ENCODE measurements at places on chromosomes 12 and 14.

DNA sequence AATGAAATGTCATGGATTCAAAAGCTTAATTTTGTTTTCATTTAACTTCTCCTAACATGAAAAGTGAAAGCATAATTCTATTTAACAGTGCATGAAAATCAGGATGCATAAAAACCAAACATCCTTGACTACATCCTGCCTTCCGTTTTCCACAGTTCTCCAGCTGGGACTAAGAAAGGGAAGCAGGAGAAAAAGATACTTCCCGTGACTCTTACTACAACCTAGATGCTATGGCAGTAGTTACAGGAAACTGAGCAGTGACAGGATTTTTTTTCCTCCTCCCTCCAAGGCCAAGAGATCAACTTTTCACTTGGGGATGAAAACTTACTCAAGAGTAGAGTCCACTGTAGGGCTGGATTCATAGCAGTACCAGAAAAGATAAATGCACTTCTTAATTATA lies 2.6 kb downstream of the EXOC5 start:
- DNase-seq, result no peak

GRCh38 chr14:73460691-73461127 lies 2.4 kb upstream of the NUMB start:
- no peak for DNase-seq

DNA sequence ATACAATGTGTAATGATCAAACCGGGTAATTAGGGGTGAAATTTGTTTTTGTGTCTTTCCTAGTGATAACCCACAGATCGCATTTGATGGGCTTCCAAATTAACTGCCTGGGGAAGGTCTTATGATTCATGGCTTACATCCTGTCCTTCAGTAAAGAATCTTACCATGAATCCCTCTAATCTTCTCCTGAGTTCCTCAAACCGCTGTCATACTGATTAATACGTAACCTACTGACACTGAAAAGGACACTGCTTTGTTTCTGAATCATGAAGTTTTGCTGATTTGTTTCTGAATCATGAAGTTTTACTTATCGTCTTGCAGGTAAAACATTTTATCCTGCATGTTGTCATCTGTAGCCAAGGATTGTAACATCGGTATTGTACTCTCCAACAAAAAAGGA lies 52.0 kb upstream of the CRY1 start:
- DNase-seq, result no peak

DNA sequence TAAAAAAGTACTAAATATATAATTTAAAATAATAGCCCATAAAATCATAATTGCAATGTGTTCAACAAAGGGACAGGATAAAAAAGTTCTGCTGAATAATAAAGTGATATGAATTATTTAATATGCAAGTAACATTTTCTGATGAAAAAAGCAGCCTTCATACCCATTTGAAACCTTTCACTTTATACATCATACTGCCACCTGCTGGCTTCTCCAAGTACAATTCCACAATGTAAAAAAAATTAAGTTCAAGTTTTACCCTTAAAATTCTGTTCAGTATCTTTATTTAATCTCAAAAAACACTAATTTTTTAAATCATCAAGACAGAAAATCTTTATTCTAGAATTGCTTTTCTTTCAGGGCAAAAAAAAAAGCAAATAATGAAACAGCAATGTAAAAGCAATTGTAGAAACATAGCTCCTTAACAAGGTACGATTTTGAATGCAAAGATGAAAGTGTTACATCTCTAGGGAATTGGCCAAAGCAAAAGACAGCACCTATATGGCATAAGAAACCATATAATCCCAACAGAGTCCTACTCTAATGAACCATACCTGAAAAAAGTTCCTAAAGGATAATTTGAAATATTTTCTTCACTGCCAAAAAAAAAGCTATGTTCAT lies 15.0 kb downstream of the MDM1 start:
- DNase-seq, result peak; percentile 11

GRCh38 chr14:62546862-62547474 lies 498.3 kb downstream of the KCNH5 start:
- no peak for DNase-seq

DNA sequence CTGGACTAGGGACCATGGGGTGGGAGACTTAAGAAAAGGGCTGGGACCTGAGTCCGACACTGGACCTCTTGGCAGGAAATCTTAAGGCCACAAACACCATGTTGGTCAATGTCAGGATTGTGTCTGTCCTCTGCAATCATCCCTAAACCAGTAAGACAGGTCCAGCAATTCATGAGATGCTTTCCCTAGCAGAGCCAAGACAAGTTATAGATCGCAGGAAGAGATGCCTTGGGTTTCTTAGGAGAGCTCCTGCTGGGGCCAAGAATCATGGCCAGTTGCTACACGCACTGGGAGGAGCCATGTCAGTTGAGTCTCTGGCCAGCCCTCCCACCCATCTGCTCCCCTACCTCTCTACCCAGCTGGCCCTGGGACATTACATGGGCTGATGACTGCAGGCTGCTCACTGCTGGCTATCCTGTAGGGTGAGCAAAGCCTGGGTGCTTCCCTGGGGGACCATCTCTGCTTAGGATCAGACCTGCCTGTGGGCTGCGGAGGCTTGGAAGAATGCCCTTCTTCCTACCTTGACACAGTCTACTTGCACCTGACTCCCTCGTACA lies 14.2 kb downstream of the PLEKHH1 start:
- no peak for DNase-seq

GRCh38 chr14:71248194-71248593 lies 340.9 kb downstream of the PCNX1 start:
- DNase-seq, result no peak

DNA sequence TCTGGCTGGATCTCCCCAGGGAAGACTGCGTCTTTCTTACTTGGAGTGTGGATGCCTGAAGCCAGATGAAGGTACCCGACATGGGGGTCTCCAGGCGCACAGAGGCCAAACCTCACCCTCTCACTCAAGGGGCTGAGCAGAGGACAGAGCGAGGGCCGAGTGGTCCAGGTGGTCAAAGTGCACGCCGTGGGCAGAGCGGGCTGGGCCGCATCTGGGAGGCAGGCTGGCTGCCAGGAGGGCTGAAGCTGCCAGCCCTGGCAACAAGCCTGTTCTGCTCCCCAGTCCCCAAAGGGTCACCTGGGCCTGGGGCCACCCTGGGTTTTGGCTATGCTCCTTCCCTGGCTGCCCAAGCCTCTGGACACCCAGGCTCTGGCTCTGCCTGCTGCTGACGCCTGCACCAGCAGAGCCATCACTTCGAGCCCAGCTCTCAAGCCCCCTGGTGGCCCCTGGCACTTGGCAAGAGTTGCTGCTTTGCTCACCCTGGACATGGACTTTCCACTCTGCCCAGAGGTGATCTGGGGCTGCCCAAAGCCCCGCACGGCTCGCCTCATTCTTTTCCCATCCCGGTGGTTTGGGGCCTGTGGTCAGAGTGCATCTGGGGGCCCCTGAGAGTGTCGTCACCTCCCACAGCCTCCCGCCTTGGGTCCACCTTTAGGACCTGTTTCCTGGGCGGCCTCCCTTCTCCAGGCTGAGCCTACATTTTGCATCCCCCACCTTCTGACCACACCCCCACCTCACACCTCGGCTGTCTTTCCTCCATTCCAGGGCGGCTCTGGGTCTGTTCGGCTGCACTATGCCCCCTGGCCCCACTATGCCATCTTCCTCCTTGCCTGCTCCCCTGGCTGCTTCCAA lies 2.8 kb downstream of the ADSS1 start:
- no peak for DNase-seq

- no peak for DNase-seq
Observed at GRCh38 chr14:99212646-99213045, 59.4 kb downstream of the BCL11B start.

DNA sequence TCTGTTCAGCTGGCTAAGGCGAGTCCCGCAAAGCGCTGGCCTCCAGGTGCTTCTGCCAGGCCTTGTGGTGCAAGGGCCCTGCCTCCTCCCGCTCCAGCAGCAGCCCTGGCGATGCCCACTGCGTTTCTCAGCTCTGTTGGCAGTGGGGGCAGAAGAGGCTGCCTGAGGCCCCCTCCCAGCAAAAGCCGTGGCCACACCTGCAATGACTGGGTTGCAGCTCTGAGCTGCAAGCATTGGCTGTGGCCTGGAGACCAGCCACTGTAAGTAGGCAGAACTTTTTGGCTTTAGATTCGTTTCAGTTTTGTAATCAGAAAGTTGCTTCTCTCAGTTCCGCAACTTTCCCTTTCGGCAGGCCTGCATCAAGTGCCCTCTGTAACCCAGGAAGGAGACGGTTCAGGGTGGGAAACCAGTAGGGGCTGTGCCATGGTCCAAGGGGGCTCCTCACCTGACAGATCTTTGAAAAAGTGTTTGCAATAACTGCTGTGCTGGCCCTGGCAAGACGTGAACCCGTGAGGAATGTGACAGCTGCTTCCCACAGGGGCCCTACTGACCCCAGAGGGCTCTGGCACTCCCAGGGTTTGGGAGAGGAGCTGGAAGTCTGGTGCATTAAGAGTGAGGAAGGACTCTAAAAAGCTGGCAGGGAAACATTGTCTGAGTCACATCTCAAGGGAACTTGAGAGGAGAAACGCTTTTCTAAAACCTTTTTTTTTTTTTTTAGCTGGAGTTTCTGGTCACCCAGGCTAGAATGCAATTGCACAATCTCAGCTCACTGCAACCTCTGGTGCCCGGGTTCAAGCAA lies 54.5 kb upstream of the MAX start:
- DNase-seq, result no peak

- DNase-seq, result no peak
Observed at GRCh38 chr12:121366063-121366459, 13.8 kb upstream of the ANAPC5 start.

- no peak for DNase-seq
Observed at GRCh38 chr12:30953257-30953656, 26.7 kb downstream of the TSPAN11 start.

- DNase-seq, result no peak
Observed at GRCh38 chr12:115176741-115177400, 492.9 kb upstream of the TBX3 start.

DNA sequence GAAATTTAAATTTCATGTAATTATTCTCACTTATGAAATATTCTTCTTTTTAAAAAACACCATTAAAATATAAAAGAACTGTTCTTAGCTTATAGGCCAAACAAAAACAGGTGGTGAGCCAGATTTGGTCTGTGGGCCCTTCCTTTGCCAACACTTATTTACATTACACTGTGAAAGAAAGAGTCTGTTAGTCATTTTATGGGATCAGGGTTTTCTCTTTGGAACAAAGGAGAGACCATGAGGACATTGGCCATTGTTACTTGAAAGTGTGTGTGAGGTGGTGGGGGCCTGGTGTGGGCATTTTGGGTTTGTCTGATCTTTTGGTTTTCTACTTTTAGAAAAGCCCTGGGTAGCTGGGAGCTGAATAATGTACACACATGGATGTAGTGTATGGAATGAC lies 62.7 kb downstream of the TTC6 start:
- DNase-seq, result no peak

DNA sequence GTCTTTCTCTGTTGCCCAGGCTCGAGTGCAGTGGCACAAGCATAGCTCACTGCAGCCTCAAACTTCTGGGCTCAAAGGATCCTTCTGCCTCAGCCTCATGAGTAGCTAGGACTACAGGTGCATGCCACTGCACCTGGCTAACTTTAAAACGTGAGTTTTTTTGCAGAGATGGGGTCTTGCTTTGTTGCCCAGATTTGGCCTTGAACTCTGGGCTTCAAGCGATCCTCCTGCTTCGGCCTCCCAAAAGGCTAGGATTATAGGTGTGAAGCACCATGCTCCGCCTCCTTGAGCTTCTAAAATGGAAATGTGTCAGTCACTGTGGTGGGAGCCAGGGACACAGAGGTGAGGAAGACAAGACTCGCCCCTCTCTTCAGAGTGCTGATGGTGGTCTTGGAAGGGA lies 45.6 kb downstream of the WSCD2 start:
- no peak for DNase-seq

DNA sequence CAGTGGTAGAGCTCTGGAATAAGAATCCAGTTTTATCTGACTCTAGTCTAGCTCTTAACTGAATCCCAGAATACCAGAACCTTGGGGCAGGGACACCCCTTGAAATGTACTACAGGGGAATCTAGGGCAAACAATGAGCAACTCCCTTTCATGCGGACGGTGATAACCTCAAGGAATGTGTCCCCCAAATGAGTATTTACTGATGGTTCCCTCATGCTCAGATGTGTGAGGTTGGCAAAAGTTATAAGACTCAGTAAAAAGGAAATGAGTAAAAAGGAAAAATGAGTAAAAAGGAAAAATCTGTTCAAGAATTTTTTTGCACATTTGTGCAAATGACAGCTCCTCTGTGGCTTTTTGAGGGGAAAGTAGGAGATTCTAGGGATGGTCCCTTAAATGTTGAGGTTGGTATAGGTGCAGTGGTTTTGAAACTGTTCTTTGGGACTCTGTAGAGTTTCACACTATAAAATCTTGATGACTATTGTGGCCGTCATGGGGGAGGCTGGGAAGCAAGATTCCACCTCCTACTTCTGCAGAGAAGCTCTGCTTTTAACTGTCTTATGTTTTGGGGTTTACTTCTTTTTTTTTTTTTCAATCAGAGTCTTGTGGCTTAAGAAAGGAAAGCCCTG lies 58.6 kb downstream of the NRXN3 start:
- DNase-seq, result no peak

- DNase-seq, result no peak
Observed at GRCh38 chr14:106877517-106877916, 1351.1 kb downstream of the TMEM121 start.

- no peak for DNase-seq
Observed at GRCh38 chr12:52687497-52688385, 7.5 kb upstream of the KRT1 start.

- no peak for DNase-seq
Observed at GRCh38 chr12:76041406-76041805, 9.8 kb upstream of the PHLDA1 start.

DNA sequence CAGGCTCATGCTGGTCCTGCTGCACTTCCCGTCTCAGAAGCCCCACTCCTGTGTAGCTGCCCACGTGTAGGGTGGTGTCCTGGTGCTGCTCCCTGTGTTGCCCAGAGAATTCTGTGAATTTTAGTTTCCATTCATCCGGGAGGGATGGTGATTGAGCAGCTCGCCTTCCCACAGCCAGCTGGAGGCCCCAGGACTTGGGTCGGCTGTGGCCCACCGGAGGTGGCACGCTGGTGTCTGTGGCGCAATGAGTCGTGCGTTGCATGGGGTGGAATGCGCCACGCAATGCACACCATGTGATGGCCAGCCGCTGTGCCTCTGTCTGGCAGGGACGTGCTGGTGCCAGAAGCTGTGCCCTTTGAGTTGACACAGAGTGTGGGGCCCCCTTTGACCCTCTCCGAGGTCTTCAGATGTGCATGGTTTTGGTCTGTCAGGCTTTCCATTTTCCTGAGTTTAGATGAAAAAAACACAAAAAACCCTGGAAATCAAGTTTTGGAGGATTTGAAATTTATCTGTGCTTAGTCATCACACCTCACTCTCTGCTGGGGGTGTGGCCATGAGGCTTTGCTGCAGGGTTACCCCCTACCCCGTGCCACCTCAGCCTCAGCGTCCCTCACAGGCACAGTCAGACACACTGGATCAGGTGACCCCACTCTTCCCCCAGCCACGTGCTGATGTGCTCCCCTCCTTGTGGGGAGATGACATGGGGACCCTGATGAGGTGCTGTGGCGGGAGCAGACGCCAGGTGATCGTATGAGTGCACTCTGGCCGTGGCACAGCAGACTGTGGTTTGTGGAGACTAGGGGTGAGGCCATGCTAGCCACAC lies 64.6 kb downstream of the EP400 start:
- DNase-seq, result no peak

GRCh38 chr12:85733221-85733840 lies 102.9 kb downstream of the RASSF9 start:
- DNase-seq, result no peak

- no peak for DNase-seq
Observed at GRCh38 chr12:71186571-71187288, 28.9 kb upstream of the TSPAN8 start.

Data from activated CD4-positive, alpha-beta T cell treated with anti-CD3 and anti-CD28 coated beads, Interleukin-2, amount 50 U/mL, for 48 hours (primary cell).